ENCODE measurements at places on chromosomes 6 and 20.
A peak's percentile ranks its signal among the peaks of the same experiment; 100 is the strongest.

GRCh38 chr6:142387997-142388815 lies 86.4 kb downstream of the ADGRG6 start:
- DNase-seq = no peak

- no peak for DNase-seq
These were observed 15.2 kb downstream of the CHMP4B start for GRCh38 chr20:33826270-33826897.

DNA sequence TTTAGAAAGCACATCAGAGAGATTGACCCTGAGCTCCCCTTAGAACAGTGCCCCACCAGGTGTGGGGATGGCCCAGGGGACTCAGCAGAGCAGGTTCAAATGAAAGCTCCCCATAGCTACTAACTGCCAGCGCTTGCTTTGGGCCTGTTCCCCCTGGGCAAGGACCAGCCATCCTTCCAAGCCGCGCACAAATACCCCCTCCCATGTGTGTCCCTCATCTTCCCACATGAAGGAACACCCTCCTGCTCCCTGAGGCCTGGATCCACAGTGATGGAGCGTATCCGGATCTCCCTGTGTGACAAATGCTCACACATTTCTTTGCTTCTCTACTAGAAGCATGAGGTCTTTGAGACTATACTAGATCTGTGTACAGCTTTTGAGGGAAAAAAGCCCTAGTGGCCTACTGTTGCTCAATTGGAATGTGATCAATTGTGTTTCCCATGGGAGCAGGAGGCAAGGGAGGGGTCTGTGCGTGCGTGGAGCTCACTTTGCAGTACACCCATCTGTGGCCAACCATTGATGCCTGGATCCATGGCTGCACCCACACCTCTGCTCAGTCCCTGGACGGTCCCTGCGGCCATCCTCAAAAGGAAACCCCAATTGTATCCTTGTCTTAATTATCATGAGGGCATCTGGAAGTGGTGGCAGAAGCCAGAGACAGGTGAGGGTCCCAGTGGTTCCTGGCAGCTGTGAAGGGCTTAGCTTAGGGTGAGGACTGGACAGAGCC lies 1.4 kb upstream of the RAET1G start:
- no peak for DNase-seq

GRCh38 chr20:20568604-20569205 lies 143.7 kb downstream of the RALGAPA2 start:
- DNase-seq = peak; percentile 10

DNA sequence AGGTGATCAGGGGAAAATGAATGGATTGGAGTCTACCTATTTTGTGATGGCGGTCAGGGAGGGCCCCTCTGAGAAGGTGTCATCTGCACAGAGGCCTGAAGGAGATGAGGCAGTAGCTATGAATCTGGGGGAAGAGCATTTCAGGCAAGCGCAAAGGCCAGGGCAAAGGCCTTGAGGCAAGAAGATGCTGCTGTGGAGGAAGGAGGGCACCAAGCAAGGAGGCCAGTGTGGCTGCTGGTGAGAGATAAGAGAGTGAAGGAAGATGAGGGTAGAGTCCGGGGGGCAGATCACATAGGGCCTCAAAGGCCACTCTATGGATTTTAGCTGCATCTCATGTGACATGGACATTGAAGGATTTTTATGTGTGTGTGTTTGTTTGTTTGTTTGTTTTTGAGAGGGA lies 20.6 kb upstream of the CSNK2A1 start:
- DNase-seq = no peak

- no peak for DNase-seq
These were observed 122.8 kb downstream of the TASP1 start for GRCh38 chr20:13515796-13516558.

DNA sequence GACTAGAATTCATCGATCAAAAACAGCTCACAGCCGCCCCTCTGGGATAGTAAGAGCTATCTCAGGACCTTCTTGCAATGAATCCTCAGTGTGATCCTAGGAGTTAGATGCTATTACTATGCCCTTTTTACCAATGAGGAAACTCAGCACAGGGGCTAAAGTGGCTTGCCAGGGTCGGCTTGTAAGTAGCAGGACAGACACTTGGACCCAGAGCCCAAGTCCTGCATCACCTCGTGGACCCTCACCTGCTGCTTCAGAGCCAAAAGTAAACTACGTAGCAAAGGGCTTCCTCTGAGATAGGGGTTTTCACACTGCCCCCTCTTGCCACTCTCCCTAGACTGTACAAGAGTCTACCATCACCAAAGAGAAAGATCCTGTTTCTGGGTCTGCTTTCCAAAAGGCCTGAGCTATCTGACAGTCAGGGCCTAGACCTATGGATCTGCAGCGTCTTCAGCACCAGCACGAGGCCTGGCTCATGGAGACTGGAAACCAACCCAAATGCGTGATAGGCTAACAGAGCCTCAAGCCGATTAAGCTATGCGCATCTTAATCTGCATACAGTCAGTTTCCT lies 172.3 kb downstream of the ANKRD60 start:
- DNase-seq = no peak

DNA sequence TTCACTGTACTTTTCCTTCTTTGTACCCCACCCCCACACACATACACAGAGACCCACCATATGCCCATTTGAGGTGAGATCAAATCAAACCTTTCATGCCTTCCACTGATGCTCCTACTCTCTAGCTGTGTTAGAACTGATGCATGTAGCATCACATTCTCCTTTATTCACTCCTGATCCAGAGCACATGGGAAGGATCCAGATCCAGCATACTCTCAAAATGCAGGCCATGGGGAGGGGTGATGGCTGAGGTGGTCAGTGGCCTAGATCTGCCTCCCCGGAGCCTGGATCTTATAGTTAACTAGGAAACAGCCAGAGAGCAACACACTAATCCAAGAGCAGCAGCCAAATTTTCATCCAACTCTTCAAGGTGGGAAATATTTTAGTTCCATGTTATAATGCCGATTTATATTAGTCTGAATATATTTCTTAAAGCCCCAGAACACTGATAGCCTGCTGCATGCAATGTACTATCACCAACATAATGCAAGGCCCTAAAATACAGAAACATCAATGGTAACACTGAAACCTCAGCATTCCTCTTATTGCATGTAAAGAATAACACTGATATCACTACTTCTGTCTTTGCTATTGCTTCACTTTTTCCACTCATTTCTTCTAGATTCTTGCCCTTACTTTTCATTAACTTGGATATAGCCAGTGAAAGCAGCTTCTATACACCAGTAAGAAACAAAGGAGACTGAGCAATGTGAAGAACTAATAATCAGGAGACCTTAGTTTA lies 126.8 kb upstream of the BEND6 start:
- DNase-seq = no peak

DNA sequence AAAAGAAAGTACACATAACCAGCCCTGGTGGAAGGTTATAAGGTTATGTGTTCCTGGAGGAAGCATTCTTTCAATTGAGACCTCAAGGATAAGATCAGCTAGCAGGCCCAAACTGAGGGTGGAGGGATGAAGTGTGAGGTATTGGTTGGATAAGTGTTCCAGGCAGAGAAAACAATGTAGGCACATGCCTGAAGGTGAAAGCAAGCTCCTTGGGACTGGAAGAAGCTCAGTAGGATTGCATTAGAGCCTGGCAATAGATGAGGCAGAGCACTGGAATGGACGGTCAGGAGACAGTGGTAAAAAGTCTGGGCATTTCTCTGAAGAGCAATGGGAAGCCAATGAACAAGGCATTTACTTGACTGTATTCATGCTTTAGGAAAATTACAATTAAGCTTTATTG lies 89.9 kb upstream of the SHLD1 start:
- no peak for DNase-seq

- DNase-seq = no peak
These were observed 192.0 kb downstream of the GRIK2 start for GRCh38 chr6:101585501-101585900.

GRCh38 chr6:20217324-20217855 lies 5.1 kb upstream of the MBOAT1 start:
- DNase-seq = no peak

GRCh38 chr6:24448396-24448795 lies 41.0 kb downstream of the GPLD1 start:
- no peak for DNase-seq

DNA sequence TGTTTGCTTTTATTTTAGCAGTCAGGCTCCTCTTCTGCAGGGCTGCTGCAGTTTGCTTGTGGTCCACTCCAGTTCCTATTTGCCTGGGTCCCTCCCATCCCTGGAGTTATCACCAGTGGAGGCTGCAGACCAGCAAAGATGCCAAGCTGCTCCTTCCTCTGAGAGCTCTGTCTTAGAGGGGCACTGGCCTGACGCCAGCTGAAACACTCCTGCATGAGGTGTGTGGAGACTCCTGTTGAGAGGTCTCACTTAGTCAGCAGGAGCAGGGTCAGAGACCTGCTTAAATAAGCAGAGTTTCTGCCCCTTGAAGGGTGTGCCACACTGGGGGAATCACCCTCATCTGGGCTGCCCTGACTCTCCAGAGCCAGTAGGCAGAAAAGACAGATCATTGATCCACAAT lies 16.2 kb upstream of the WFDC8 start:
- DNase-seq = no peak

DNA sequence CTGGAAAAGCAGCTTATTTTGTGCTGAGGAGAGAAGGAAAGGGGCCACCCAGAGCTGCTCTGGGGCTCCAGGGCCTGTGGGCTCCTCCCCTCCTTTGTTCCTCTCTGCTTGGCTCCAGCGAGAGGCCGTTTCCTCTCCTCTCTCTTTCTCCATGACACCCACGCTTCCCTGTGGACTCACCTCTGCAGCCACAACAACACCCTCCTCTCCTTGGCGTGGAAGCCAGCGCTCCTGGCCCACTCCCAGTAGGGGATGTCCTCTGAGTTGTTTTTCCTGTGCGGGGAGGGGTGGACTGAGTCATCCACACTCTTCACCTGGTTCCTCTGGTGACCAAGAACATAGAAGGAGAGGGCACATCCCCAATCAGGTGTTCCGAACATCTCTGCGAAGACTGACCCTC lies 4.9 kb upstream of the CDSN start:
- DNase-seq = no peak

DNA sequence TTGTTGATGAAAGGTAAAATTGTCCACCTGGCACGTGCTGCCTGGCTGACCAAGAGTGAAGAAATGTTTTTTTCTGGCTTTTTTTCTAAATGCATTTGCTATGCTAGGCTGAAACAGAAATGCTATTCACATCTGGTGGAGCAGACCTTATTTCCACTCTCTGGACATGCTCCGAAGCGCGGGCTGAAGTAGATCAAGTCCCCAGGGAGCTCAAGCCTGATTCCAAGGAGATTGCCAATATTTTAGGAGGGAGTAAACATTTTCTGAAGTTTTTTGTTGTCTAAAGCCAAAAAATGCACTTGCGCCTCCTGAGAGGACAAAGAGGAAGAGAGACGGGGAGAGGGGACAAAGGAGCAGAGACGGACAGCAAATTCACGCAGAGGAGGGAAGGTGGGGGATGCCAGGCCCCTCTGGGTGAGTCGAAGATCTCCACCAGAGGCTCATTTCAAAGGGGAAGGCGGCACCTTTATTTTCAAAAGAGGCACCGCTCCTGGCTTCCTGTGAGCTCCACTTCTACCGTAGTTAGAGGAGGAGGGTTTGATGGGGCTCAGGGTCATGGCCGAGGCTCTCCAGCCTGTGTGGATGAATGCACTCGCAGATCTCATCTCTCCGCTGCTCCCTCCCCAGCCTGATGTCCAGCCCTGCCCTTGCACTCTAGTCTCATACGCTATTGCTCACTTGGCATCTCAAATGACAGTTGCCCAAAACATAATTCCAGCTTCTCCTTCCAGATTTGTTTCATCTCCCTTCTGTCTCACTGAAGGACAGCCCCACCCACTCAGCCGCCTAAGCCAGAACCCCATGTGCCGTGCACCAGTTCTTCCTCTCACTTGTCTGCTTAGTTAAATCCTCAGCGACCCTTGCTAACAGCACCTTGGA lies 23.1 kb upstream of the SMOC2 start:
- DNase-seq = no peak

DNA sequence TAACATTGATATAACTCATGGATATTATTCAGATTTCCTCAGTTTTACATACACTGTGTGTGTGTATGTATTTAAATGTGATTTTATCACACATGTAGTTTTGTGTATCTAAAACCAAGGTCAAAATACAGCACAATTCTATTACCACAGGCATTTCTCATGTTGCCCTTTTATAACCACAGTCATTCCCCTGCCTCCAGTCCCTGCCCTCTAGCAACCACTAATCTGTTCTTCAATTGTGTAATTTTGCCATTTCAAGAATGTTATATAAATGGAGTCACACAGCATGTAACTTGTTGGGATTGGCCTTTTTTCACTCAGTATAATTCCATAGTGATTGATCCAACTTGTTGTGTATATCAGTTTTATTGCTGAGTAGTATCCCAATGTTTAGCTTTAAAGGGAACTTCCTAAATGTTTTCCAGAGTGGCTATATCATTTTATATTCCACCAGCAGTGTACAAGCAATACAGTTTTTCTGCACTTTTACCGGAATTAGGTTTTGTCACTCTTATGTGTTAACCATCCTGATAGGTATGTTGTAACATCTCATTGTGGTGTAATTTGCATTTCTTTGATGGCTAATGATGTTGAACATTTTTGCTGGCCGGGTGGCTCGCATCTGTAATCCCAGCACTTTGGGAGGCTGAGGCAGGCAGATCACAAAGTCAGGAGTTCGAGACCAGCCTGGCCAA lies 338.2 kb downstream of the SOX4 start:
- DNase-seq = peak; percentile 67

- no peak for DNase-seq
These were observed 161.5 kb upstream of the POU3F2 start for GRCh38 chr6:98672681-98673475.

DNA sequence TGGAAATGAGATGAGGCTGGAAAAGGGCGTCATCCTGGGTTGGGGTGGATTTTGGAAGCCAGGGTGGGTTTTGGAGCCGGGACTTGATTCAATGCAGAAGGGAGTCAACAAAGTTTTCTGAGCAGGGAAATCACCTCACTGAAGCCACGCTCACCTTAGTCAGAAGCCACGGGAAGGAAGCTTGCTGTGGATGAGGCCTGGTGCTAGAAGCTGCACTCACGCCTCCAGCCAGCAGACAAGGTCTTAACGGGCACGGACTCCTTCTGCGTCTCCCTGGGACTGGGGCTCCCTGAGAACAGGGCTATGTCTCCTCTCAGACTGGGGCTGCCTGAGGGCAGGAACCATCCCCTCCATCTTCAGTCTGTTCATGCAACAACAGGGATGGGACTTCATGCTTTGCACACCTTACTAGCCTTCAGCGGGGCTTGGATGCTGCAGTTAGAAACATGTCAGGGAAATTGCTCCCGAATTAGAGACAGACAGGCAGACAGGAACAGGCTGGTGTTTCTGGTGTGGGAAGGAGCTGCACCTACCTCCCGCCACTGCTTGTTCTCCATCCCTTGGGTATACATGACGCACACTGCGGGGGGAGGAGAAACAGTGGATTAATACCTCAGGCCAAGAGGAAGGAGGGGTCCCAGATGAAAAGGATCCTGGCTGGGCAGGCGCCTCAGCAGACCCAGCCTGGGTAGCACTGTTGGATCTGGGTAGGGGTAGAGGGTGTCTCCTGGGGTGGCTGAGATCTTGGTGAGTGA lies 17.5 kb downstream of the CPNE5 start:
- no peak for DNase-seq

DNA sequence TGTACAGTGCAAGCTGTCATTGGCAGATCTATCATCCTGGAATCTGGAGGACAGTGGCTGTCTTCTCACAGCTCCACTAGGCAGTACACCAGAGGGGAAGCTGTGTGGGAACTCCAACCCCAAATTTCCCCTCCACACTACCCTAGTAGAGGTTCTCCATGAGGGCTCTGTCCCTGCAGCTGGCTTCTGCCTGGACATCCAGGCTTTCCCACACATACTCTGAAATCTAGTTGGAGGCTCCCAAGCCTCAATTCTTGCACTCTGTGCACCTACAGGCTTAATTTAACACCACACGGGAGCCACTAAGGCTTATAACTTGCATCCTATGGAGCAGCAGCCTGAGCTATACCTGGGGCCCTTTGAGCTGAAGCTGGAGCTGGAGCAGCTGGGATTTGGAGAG lies 43.0 kb upstream of the TRIM39 start:
- no peak for DNase-seq

GRCh38 chr6:3016473-3017280 lies 17.0 kb downstream of the NQO2 start:
- no peak for DNase-seq

All from AG09309 (cell line).